ENCODE measurements at places on chromosomes 2 and 18.

- DNase-seq = no peak
Measured at GRCh38 chr2:236607471-236608187, 38.0 kb downstream of the ACKR3 start.

GRCh38 chr2:3403587-3404334 lies 24.3 kb downstream of the TRAPPC12 start:
- DNase-seq = no peak

GRCh38 chr2:10284108-10284870 lies 18.4 kb upstream of the HPCAL1 start:
- DNase-seq = no peak

DNA sequence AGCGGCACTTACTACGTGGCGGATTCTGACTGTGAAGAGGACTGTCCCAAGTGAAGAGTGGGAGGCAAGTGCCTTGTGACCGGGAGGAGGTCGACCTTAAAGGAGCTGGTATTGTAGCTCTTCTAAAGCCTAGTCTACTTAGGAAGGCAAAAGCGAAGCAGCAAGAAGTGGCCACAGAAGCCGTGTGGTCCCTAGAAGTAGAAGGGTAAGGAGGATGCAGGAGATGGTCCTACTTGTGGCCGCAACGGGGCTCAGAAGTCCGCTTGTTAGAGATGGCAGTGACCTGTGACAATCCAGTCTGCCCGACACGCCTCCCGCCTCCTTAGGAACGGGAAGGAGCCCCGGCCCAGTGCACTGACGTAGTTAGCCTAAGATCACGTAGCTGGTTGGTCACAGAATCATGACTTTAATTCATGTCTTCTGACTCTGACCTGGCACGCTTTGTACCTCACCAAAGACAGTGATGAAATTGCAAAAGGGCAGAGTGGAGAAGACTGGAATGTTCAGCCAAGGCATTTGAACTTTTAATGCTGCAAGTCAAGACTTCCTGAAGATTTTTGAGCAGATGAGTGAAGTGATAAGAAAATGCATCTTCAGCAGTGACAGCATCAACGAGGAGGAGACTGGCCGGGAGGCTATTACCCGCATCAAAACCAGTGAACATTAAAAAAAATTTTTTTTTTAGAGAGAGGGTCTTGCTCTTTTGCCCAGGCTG lies 749 bp upstream of the EIF2AK3 start:
- DNase-seq = peak; percentile 91

DNA sequence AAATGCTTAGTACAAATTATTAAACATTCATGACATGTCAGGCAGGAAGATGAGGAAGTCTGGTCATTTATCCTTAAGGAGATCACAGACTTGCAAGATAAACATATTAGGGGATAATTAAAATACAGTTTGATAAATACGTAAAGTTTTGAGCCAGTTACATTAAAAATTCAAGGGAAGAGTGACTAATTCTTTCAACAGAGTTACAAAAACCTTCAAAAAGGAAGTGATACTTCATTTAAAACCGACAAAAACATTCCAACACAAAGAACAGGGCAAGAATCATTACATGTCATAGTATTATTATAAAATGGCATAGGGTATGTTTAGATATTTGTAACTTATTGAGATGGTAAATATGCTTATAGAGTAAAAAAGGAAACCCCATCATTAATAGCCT lies 636.0 kb downstream of the NR4A2 start:
- no peak for DNase-seq

DNA sequence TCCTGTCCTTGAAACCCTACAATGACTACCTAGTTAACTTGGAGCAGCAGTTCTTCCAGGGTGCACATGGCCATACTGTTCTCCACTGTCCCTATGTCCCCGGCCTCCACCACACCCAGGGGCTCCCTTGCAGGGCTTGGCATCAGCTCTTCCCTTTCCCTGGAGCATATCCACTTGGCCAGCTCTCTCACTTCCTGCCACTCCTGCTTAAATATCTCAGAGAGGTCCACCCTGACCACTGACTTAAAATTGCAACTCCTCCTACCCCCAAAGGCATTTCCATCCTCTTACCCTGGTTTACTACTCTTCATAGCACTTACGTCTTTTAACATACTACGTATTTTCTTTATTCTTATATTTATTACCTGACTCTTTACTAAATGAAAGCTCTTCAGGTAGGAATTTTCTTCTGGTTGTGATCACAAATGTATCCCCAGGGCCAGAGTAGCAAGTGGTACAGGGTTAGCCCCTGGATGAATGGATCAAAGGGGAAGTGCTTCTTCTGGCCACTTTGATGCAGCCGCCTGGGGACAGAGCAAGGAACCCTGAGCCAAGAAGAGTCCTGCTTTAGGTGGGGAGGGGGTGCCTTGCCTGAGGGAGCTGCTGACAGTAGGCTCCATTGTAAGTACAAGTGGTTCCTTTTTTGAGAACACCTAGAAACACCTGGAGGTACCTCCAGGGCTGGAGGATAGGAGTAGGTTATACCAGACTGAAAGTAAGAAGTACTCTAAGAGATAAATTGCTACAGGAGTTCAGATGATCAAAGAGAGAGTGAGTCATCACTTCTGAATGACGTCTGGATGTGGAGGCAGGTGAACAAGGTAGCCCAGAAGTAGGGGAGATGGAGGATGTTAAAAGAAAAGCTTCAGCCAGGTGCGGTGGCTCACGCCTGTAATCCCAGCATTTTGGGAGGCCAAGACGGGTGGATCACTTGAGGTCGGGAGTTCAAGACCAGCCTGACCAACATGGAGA lies 82.2 kb downstream of the SOCS6 start:
- DNase-seq = peak; percentile 86

- peak; percentile 7 for DNase-seq
Measured at GRCh38 chr18:48200631-48201336, 208.4 kb downstream of the ZBTB7C start.

GRCh38 chr2:17441790-17442189 lies 76.5 kb downstream of the RAD51AP2 start:
- DNase-seq = no peak

GRCh38 chr2:215658635-215659305 lies 222.9 kb upstream of the FN1 start:
- DNase-seq = no peak

DNA sequence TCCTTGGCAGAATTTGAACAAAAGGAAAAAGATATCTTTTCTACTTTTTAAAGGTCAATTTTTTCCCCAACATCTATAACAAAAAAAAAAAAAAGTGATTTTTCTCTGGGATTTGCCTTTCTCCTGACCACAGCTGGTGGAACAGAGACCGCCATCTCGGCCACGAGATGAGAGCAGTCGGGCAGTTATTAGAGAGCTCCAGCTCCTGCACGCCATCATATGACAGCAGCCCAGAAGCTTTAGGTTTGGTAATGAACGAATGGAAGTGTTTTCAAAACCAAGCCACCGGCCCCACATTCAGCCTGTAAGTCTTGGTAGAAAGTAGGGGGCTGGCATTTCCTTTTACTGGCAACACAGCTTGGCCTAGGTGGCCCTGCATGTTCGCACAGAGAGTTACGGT lies 94.9 kb upstream of the FZD7 start:
- DNase-seq = no peak

DNA sequence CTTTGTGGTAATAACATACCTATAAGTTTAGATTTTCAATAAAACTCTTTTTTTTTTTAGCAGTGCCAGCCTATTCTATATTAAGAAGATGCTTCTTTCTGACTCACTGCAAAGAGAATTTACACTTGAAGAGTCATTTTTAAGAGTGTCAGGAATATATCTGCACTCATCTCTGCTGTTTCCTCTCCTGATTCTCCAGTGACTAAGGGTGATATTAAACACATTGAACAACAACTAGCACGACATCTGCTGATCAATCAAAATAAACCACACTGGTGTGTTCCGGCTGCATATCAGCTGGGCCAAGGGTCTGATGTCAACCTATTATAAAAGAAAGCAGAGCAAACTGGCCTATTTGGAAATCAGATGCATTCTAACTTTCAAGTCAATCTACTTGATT lies 15.0 kb downstream of the RAB27B start:
- DNase-seq = no peak

DNA sequence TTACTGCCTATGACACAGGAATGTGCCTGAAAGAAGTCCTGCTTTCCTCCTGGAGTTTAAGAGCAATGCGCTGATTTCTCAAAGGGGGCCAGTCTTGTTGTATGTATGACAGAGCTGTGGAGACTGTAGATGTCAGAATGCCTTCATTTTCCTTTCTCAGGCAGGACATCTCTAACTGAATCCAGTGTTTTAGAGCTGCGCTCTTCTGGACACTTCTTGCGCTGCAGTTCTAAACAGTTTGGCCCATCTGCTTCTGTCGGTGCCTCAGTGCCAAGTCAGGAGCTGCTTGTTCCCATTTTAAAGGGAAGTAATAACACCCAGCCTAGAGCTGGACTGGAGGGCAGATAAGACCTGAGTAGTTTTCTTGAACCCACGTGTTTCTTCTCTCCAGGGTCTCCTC lies 91.4 kb downstream of the ESCO1 start:
- DNase-seq = no peak

DNA sequence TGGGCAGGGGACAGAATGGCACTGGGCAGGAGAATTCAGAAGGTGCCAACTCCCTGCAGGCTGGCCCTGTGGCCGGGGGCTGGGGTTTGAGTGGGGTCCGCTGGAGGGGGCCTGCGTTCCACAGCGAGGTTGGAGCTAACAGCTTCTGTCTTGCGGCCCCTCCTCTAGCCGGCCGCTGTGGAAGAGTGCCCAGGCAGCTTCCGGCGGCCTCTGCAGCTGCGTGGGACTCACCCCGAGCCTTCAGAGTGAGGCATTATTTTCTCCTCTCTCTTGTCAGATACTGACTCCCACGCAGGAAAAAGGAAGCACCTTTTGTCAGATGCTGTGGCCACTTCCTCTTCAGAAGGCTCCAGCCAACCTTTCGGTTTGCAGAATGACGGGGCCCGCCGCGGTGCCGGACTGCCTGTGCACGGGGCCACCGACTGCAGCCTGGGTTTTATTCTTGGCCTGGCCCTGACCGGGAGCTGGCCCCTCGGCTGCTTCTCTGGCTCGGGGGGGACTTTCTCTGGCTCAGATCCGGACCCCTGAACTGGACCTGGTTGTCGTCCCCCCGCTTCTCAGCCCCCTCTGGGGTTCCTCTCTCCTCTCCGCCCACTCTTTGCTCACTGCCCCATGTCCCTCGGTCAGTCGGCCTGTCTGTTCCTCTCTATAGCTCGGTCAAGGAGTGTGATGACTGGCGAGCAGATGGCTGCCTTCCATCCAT lies 40.1 kb downstream of the ARHGAP25 start:
- DNase-seq = no peak

DNA sequence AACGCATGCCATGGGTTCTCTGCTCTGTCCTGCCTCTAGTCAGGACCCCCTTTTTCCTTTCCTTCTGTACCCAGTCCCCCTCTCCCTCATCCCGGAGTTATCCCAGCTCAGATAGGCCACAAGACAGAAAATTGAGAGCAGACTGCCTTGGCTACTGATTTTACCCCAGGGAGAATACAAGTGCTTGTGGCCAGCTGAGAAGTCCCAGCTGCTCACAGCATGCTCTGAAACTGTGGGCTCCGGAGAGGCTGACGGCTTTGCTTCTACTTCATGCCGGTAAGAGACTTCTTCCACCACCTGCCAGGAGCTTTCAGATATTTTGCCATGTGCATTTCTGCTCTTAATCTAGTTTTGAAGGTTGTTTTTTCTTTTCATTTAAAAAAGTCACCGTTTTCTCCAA lies 20.0 kb upstream of the SIX2 start:
- no peak for DNase-seq

- no peak for DNase-seq
Measured at GRCh38 chr2:214796911-214797310, 12.6 kb downstream of the BARD1 start.

GRCh38 chr2:168300460-168300859 lies 53.1 kb upstream of the STK39 start:
- DNase-seq = no peak

GRCh38 chr2:28949617-28950305 lies 31.3 kb upstream of the TOGARAM2 start:
- no peak for DNase-seq

GRCh38 chr2:134782792-134783191 lies 55.6 kb upstream of the ACMSD start:
- DNase-seq = peak; percentile 34

GRCh38 chr2:158815658-158816057 lies 20.5 kb downstream of the DAPL1 start:
- DNase-seq = no peak

DNA sequence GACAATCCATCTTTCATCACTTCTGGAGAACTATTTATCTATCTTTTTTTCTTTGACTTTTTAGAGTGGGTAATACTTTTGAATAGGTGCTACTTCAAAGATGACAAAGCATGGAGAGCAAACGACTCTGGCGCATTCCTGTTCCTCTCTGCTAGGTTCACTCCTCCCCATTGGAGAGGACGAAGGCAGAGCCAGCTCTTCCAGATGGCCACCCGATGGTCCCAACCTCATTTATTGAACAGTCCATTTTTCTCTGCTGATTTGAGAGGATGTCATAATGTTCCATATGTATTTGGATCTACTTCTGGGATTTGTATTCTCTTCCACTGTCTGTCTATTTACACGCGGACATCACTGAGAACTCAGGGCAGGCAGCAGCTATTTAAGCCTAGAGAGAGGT lies 284.3 kb upstream of the CXCR4 start:
- DNase-seq = no peak

DNA sequence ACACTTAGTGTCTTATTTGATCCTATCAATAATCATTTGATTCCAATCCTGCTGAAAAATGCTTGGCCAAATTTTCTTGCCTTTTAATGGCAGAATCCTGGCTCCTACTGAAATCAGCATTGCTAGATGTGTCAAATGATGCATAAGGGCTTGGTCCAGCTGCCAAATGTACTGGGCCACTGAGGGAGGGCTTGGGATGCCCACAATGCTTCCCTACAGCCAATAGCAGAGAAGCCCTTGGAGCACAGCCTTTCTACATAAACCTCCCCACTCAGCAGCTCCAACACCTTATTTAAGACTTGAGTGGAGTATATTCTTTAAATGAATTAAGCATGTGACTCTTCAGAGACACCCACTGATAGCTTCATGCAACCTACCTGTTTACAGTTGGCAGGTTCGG lies 3.6 kb downstream of the ALK start:
- no peak for DNase-seq

DNA sequence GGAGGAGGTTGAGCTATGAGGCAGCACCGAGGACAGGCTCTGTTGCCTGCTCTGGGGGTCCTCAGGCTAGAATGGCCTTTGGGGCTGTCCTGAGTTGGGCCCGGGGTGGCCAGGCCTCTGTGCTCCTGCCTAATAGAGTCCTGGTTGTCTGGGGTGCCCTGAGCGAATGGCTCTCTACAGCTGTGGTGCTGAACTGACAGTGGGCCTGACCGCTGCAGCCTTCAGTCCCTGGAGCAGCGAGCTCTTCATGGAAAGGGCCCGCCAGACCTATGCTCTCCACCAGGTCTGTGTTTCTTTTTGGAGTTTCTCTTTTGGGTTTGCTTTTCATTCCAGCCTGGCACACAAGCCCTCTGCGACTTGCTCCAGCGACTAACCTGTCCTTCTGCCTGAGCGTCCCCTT lies 679.0 kb upstream of the RAB6C start:
- DNase-seq = no peak

GRCh38 chr2:216574046-216574445 lies 59.2 kb upstream of the IGFBP2 start:
- no peak for DNase-seq

- peak; percentile 33 for DNase-seq
Measured at GRCh38 chr2:240217431-240218301, 77.2 kb upstream of the OTOS start.

- DNase-seq = no peak
Measured at GRCh38 chr2:47295131-47295980, 107.6 kb upstream of the MSH2 start.
